ENCODE measurements at places on chromosomes 6 and 20.

GRCh38 chr6:133778414-133779130 lies 110.3 kb upstream of the TCF21 start:
- DNase-seq = no peak

GRCh38 chr6:42295677-42296076 lies 78.0 kb upstream of the MRPS10 start:
- no peak for DNase-seq

- no peak for DNase-seq
Observed at GRCh38 chr20:50794181-50794845, 548 bp upstream of the BCAS4 start.

GRCh38 chr6:116290799-116291198 lies 11.1 kb upstream of the TSPYL1 start:
- DNase-seq = peak; percentile 48

DNA sequence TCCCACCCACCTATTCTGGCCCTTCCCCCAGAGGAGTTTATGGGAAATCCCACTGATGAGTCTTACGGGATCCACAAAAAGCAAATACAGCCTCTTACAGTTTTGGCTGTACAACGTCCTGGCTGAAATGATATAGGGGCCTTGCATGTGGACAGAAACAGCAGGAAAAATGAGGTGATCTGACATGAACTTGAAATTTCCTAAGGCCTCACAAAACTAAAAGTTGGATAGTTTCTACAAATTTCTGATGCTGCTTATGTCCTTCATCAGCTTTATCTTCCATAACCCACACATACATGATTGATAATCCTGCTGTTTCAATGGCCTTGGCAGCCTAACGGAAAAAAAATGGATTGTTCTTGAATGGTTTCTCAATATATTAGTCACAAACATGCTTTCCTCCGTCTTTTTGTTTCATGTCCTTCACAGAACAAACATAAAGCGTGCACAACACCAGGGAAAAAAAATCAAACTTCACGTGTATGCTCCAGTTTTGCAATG lies 118.8 kb downstream of the BMP5 start:
- DNase-seq = no peak

DNA sequence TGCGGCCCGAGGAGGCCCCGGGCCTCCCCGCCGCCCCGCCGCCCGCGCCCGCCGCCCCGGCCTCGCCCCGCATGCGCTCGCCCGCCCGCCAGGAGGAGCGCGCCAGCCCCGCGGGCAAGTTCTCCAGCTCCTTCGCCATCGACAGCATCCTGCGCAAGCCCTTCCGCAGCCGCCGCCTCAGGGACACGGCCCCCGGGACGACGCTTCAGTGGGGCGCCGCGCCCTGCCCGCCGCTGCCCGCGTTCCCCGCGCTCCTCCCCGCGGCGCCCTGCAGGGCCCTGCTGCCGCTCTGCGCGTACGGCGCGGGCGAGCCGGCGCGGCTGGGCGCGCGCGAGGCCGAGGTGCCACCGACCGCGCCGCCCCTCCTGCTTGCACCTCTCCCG lies 1.5 kb downstream of the FOXQ1 start:
- DNase-seq = no peak

GRCh38 chr6:1735239-1735803 lies 125.6 kb downstream of the FOXC1 start:
- DNase-seq = no peak

DNA sequence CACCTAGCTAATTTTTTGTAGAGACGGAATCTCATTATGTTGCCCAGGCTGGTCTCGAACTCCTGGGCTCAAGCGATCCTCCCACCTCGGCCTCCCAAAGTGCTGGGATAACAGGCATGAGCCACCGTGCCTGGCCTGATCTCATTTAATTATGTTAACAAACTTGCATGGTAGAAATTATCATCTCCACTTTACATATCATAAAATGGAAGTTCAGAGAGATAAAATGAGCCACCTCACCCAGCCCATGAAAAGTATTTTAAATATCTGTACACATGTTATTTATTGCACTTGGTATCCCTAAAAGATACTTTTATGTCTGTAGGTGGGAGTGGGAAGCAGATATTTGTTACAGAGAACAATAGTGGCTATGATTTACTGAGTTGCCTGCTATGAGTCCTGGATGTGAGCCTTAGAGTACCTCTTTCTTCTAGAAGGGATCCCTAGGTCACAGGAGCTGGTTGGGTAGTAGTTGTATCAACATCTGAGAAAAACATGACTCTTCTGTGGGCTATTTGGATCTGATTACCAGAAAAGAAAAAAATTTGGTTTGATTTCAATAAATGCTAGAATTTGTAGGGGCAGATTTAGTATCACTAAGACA lies 52.4 kb upstream of the EIF2S2 start:
- no peak for DNase-seq

DNA sequence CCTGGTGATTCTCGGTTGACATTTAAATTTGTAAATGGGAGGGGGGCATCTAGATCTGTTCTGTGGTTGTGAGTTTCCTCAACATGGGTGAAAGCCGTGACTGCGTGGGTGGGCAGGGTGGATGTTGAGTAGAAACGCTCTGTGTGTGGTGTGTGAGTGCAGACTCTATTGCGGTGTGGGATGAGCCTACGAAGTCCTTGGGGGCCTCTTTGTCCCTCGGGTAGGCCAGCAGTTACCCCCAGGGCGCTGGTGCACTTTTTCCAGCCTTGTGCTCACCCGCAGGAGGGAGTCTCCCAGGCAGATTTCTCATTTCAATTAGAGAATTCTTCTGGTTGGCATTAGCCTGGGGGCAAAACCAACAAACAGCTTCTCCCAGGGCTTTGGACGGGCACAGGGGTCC lies 10.6 kb downstream of the TOX2 start:
- DNase-seq = no peak

- DNase-seq = no peak
Observed at GRCh38 chr20:47125758-47126591, 230.5 kb downstream of the ZMYND8 start.

DNA sequence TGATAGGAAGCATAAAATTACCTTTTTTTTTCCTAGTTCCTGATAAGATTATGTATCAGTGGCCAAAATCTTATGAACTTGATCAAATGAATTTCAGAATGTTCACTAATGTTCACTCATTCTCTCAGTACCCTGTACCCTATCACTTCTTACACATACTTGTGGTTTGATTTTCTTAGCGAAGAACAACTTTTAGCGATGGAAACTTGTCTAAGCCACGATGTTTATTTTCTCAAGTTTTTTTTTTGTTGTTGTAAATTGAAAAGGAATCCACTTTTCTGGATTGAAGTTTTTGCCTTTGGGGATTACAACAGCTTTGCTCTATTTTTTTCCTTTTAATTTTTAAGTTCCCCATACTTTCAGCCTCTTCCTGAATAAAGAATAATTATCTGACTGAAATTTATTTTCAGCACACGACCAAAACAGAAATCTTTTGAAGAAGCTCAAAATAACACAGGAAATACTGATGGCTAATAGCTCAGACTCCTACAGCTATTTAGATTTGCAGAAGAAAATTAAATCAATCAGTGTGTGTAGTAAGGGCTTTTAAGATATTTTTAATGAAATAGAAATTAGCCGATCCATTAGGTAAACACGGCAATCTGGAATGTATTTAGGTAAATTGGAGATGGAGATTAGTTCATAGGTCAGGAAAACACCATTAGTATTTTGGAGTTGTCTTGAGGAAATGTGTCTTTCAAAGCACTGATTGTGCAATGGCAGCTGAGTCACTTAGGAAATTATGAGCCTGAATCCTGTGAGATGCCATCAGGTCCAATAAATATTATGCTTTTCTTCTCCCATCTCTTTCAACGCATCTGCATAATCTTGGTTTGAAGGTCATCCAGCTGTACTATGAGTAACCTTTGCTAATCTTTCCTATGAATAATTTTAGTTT lies 217.5 kb downstream of the GJA1 start:
- no peak for DNase-seq

- no peak for DNase-seq
Observed at GRCh38 chr6:104604685-104605084, 255.0 kb downstream of the HACE1 start.

DNA sequence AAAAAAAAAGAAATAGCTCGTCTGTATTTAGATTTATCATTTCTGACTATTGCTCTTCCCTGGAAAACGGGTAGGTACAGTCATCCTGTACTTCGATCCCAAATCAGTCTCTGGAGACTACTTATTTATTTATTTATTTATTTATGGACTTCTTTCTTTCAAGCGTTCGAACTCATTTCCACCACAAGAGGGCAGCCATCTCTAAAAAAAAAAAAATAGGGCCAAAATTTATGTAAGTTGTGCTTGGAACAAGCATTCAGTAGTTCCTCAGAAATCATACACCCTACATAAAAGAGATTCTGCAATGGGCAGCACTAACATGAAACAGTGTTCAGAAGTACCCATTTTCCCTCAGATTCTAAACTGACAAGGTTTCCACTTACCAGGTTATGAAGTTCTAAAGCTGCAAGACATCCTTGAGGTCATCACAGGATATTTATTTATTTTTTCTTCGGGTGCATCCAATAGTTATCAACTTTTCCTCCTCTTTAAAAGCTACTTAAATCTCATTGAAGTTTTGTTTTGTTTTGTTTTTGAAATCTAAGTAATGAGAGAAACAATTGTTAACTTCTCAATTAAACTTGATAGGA lies 1.9 kb upstream of the BMP2 start:
- DNase-seq = peak; percentile 79

GRCh38 chr6:139386404-139386803 lies 12.0 kb upstream of the CITED2 start:
- no peak for DNase-seq

- no peak for DNase-seq
Observed at GRCh38 chr6:149939909-149940671, 1.7 kb upstream of the ULBP2 start.

DNA sequence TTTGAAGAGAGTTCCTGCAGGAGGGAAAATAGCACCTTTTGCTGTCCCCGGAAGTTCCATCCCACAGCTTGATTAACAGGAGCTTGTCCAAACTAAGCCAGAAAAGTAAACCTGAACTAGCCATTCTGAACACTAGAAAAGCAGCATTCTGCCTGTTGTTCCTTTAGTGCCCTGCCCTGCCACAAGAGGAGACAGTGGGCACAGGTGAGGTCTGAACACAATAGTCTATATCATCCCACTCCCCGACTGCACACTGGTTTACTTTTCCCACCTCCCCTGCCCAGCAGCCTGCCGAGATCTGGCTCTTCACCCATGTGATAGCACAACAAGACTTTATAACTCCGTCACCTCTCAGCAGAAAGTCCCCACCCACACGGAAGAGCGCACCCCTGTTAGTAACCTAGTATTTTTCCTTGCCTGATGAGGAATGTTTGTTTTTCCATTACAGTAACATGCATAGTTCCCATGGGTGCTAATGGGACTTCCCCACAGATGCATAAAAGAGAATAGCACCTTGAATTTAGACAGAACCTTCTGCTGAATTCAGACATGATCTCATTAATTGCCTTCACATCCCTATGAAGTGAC lies 59.7 kb downstream of the TFAP2A start:
- no peak for DNase-seq

- peak; percentile 67 for DNase-seq
Observed at GRCh38 chr6:125104425-125104824, 49.1 kb upstream of the TPD52L1 start.

Measured in globus pallidus (tissue), 1 donor.